ENCODE measurements at places on chromosomes 7 and 10.
A peak's percentile ranks its signal among the peaks of the same experiment; 100 is the strongest.

DNA sequence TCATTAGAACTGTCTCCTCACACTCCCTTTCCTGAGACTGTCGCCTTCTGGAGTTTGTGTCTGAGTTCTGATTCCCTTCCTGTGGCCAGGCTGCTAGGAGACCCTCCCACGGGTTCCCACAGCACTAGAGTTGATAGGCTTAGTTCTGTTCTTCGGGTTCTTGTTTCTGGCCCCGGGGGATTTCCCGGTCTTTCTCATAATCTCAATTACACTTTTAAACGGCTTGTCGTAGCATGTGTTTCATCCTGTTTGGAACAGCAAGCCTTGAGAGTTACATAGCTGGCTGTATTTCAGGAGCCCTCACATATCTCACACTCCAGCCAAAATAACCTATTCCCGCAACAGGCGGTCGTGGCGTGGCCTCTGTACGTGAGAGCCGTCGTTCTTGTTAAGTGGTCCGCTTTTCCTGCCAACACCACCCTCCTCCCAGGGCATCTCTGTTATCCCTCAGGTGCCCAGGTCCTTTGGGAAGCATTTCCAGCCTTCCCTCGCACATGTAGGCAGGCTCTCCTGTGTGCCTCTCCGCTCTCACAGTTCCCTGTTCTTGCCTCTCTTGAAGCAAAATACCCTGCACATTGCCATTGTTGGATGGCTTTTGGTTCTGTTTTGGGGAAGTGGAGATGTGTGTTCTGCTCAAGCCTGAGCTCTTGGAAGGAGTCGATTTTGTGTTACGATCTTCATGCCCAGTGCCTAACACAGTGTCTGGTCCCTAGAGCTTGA, 46.0 kb downstream of the CDC123 start:
- peak; percentile 99 for ATAC-seq

DNA sequence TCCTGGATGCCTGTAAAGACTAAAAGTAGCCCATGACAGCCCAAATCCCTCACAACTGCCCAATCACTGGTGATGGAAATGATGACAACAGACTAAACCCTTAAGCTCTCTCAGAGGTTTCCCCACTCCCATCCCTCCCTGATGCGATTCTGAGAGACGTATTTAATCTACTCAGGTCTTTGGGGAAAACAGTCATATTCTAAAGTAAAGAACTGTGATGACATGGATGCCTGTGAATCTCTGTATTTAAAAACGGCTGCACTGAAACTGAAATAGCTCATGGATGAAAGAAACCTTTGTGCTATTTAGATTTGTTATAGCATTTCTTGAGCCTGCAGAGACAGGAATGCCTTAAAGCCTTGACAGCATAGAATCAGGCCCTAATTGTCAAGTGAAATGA, 28.5 kb downstream of the VPS41 start:
- no peak for ATAC-seq

DNA sequence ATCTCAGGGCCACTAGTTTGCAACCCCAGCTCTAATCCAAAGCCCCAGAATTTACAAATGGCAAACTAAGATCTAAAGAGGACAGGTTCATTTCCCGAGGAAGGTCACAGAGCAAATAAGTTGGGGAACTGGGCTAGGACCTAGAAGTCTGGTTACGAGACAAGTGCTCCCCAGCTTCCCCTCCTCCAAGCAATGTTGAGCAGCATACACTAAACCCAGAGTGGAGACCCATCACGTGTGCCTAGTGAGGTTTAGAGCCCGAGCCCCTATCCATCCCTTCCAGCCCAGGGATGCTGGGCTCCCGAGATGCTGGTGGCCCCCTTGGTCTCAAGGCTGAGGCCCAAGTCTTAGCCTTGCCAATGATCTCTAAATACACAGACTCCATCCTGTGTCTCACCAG, 209.5 kb upstream of the ZMIZ1 start:
- no peak for ATAC-seq

- peak; percentile 74 for ATAC-seq
Observed at GRCh38 chr10:130171196-130171595, 35.0 kb downstream of the GLRX3 start.

DNA sequence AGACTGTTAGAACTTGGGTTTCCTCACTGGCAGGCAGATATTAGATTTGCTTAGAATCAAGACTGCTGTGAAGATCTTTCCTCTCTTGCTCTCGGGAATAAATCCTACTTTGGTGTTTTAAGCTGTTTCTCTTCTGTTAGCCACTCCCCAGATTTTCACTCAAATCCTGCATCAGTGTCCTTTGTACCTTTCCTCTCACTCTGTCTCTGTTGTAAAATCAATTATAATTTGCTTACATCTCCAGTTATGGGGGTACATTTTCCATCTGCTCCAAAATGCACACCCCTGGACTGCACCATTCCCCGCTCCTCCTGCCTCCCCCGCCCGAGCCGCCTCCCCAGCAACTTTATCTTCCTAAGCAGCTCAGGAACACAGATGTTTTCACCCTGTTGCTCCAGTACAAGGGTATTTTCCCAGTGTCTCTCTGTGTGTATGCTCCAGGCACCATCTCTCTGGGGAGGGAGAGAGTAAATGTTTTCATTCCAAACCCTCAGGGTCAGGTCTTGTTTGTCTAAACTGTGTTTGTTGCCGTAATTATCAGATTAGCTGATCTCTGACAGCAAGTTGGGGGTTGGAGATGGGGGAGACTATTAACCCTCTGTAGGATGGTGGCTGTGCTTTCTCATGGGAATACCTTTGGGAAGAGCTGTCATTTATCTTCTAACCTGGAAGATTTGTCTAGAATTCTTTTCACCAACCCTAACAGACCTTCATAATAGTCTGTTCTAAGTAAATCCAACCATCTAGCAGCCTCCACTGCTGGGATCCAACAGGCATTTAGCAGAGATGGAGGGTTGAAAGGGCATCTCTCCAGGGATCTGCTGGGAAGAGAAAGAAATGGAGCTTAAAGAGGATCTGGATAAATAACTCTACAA, 20.4 kb upstream of the GOT1 start:
- ATAC-seq, result no peak

DNA sequence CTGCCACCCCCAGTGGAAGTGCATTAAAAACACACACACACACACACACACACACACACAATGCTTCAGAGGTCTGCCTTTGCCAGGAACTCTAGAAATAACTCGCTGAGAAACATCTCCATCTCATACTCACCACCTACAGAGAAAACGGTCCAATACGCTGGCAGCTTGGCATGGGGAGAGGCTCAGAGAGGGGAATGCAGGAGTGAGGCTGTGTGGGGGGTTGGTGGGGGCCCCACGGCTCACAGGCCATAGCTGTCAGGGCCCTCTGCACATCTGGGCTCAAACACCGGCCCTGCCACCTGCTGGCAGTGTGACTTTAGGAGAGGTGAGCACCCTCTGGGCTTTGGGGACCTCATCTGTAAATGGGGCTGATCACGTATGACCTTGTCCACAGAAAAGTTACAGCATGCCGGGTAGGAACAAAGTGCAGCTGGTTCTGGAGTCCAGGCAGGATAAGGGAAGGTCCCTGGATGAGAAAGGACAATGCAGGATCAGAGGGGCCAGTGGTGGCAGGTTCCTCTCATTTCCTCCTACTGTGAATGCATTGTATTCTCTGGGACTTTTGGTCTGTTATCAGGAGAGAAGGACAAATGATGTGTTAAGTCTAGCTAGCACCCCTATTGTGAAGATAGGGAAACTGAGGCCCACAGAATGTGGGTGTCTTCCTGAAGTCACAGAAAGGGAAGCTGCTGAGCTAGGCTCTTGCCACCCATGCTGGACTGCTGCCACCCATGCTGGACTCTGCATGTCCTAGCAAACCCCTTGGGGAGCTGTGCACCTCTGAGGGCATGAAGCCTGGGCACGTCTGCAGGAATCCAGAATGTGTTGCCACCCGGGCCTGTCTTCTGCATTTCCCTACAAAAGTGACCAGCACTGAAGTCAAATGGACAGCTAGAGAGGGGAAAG, 404.6 kb downstream of the RPS24 start:
- no peak for ATAC-seq

DNA sequence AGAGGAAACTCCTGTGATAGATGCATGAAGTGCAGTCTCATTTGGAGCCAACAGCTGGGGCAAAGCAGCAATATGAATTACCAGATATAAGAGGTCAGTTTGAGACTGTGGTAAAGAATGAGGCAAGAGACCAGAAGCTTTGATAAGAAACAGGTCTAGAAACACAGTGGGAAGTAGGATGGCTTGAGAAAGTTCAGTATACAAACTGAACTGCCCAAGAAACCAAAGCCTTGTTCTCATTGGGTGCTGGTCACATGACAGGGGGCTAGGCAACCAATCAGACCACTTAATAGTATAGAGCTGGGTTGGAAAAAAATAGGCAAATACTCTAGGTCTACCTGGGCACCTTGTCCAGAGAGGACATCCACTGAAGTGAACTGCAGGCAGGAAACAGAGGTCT, 46.2 kb upstream of the PLCE1 start:
- no peak for ATAC-seq

- no peak for ATAC-seq
Observed at GRCh38 chr10:86017841-86018734, 348.5 kb downstream of the GRID1 start.

GRCh38 chr7:116100626-116101025, 70.1 kb upstream of the TFEC start:
- no peak for ATAC-seq

DNA sequence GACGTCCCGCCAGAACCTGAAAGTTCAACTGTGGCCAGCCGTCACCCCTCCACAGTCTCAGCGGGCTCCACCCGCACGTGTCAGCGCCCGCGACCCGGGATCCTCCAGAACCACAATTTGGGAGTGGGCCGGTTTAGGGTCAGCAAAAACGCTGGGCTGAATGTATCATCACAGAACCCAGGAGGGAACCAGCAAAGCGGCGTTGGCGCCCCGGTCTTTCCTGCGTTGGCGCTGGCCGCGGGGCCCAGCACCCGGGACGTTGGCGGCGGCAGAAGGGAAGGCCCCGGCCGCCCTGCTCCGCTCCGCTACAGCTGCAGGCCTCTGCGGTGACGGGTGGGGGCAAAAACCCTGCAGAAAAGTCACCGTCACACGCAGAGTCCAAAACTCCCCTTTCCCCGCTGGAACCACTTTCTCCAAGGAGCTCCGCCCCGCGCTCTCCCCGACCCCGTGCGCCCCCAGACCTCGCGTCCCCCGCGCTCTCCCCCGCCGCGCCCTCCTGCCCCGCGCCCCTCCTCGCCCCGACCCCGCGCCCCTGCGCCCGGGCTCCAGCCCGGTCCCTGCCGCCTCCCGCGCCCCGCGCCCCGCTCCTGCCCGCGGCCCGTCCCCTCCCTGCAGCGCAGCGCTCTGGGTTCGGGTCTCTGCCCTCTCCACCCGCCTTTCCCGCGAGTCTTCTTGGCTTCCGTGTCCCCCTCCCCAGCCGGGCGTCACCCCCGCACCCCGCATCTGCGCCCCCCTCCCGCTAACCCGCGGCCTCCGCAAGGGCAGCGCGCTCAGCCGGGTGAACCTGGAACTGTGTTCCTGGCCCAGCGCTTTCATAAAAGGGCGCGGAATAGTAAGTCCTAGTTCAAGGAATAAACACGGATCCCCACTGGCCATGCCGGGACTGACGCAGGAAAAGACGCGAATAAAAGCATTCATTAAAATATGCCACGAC, 24.0 kb upstream of the RNF32 start:
- peak; percentile 39 for ATAC-seq

DNA sequence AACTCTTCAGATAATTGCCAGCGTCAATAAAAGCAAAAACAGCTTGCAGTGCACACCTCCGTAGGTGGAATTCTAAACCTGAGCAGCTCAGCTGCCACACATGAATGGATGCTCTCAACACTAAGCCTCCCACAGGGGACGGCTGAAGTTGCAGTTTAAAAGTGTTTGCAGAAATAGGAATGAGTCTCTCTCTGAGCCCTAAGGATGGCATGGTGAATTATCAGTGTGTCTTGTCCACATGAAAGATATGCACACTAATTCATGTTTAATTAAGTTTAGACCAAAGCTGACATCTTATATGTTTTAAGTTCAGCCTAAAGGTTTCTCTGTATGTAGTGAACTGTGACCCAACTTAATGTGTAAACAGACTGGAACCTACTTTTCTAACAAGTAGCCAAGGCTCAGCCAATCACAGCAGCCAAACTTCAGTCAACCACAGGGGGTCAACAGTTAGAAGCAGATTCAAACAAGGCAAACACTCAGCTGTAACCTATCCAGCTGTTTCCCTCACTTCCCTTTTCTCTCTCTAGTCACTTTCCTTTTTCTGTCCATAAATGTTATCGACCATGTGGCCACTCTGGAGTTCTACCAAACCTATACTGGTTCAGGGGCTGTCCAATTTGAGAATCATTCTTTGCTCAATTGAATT, 38.1 kb downstream of the CTTNBP2 start:
- ATAC-seq, result no peak

DNA sequence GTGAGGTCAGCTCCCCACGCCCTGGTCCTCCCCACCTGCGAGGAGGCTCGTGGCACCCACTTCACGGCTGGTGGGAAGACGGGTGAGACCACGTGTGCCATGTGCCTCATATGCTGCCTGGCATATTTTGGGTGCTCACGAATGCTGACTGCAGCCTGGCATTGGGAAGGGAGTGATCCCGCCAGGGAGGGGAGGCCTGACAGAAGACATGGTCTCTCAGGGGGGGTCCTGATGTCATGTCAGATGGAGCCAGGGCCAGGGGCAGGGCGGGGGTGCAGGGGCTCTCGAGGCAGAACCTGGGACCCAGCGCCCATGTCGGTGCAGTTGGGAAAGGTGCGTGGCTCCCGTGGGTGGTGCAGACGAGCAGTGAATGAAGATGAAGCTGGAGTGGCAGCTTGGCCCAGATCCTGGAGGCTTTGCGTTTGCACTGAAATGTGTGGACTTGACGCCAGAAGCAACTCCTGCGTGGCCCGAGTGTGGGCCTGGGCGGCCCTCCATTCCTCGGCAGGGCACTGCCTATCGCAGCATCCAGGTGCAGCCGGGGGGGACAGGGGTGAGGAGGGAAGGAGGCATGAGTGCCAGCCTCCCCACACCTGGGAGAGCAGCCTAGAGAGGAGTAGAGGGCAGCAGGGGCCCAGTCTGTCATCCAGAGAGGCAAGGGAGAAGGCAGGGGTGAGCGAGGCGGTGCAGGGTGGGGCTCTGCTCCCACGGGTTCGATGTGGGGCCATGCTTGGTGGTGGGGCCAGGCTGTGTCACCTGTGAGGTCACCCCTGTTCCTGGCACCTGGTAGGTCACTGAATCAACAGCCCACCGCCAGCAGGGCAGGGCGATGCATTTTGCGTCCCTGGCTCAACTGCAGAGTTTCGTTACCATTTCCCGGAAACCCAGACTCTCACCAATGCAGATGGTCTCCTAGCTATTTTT, 385.6 kb downstream of the DNAJB6 start:
- no peak for ATAC-seq

- ATAC-seq, result peak; percentile 53
Observed at GRCh38 chr10:49649294-49649693, 30.2 kb upstream of the C10orf53 start.

DNA sequence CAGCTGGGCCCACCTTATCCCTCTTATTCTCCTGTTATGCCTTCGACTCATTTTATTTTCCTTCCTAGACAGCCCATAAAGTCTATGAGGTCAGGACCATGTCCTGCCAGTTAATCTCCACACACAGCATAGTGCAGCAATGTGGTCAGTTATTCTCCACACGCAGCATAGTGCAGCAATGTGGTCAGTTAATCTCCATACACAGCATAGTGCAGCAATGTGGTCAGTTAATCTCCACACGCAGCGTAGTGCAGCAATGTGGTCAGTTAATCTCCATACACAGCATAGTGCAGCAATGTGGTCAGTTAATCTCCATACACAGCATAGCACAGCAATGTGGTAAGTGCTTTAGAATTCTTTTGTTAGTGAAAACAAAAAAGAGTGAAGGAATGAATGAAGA, 77.8 kb downstream of the TEX36 start:
- ATAC-seq, result no peak

GRCh38 chr10:45418849-45419675, 45.0 kb downstream of the ALOX5 start:
- peak; percentile 65 for ATAC-seq

- peak; percentile 9 for ATAC-seq
Observed at GRCh38 chr10:23376229-23376655, 31.6 kb upstream of the C10orf67 start.

GRCh38 chr10:132185601-132186487, 904 bp upstream of the DPYSL4 start:
- peak; percentile 63 for ATAC-seq
